ENCODE measurements at places on chromosomes 3 and 15.
A peak's percentile ranks its signal among the peaks of the same experiment; 100 is the strongest.

DNA sequence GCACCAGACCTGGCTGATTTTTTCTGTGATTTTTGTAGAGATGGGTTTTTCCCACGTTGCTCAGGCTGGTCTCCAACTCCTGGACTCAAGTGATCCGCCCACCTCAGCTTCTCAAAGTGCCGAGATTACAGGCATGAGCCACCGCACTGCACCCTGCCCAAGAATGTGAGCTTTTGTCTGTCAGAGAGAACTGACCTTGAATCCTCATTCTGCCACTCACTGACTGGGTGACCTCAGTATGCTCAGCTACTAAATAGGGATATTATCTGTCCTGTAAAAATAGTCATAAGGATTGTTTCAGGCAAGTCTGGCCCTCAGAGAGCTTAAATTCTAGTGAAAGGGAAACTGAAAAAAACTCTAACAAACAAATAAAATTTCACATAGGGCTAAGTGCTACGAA lies 2.1 kb upstream of the RFT1 start:
- no peak for DNase-seq

DNA sequence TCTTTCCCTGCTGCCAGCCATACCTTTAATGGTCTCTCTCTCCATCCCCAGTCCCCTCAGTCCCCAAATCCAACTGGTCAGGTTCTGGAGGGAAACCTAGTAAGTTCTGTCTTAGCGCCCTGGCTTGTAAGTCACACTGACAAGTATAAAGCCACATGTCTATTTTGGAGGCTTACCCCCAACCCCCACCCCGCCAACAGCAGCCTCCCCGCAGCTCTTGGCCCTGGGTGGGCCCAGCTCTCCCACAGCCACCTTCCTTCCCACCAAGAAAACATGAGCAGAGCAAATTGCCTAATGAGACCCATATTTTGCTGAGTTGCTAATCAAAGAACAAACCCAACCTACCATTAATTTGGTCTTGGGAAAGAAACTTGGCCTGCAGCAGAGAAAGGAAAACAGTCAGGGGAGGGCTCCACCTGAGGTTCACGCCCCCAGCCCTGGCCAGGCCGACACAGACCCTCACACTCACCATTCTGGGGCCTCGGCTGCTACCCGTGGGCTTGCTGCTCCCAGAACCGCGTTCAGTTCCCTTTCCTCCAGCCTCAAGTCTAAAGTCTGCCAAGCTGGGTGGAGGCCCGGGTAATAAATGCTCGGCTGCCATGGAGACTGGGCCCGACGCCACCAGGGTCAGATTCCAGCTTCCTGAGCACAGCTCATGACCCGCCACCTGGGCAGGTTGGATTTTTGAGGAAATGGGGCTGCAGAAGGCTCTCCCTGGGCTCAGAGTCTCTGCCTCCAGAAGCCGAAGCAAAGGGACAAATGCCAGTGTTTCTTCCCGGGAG lies at the start of gene CALML4:
TSS of gene CALML4 (minus strand) at position 557 of the 782 bp plus-strand sequence. CDS start at position 472, 85 bp downstream.
- DNase-seq, result no peak

DNA sequence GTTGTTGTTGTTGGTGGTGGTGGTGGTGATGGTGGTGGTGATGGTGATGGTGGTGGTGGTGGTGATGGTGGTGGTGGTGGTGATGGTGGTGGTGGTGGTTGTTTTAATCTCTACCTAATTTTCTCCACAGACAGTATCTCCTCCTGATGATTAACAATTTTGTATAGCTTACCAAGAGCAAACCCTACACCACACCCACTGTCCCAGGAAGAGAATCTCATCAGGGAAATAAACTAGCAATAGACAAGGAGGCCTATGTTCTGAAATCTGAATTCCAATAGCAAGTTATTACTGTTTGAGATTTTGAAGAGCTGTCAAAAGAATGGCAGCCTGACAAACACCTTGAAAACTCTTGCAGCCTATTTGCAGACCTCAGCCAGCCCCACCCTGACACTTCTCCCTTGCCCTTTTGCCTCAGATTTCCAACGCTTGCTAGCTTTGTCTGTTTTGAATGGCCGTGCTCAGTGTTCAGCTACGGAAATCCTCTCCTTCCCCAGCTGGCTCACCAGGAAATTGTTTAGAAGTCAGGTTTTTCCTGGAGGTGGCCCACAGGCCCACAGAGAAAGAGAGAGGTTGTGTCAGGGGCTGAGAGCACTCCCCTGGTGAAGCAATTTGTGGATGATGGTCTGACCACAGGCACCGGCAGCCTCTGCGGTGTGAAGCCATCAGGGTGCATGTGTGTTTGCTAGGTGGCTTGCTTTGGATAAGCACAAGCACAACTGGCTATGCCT lies 101.6 kb downstream of the MAGI1 start:
- DNase-seq, result no peak

DNA sequence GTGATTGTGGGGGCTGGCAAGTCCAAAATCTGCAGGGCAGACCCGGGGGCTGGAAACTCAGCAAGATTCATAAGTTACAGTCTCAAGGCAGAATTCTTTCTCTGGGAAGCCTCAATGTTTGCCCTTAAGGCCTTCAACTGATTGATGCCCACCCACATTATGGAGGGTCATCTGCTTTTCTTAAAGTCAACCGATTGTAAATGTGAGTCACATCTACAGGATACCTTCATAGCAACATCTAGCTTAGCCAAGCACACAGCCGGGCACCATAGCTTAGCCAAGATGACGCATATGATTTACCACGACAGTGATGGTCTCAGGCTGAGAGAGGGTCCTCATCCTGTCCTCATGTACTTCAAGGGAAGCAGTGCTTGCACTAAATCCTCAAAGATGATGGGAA lies 43.5 kb downstream of the IDH2 start:
- DNase-seq, result no peak

DNA sequence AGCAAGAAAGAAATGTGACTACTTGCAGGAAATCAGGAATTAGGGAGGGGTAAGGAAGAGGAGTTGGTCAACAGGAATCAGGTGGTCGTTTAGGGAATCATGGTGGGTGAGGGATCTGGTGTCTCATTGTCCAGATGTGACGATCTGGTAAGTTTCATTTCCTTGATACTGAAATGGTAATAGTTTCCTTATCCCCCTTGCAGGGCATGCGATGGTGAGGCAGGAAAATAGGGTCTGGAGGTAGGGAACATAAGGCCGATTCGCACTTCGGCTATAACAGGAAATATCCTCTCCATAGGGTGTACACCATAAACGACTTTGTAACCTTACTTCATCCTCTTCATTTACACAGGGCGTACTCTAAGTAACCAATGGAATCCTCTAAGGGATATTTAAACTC lies 574 bp upstream of the LRRC34 start:
- peak; percentile 1 for DNase-seq

- no peak for DNase-seq
Measured at GRCh38 chr3:45017821-45018220, 8.3 kb upstream of the CLEC3B start.

- no peak for DNase-seq
Measured at GRCh38 chr3:24315356-24315755, 179.3 kb downstream of the THRB start.

- DNase-seq, result peak; percentile 79
Measured at GRCh38 chr3:196287440-196288140, at the start of gene PCYT1A. TSS of gene PCYT1A (minus strand) at chr3:196287726. CDS start at chr3:196270531, 17,195 bp downstream.

DNA sequence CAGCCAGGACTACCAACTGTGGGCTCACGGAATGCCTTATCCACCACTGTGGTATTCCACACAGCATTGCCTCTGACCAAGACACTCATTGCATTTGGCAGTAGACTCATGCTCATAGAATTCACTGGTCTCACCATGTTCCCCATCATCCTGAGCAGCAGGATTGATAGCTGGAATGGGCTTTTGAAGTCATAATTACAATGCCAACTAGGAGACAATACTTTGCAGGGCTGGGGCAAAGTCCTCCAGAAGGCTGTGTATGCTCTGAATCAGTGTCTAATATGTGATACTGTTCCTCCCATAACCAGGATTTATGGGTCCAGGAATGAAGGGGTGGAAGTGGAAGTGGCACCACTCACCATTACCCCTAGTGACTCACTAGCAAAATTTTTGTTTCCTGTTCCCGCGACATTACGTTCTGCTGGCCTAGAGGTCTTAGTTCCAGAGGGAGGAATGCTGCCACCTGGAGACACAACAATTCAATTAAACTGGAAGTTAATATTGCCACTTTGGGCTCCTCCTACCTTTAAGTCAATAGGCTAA lies 58.6 kb upstream of the CCDC80 start:
- DNase-seq, result no peak

DNA sequence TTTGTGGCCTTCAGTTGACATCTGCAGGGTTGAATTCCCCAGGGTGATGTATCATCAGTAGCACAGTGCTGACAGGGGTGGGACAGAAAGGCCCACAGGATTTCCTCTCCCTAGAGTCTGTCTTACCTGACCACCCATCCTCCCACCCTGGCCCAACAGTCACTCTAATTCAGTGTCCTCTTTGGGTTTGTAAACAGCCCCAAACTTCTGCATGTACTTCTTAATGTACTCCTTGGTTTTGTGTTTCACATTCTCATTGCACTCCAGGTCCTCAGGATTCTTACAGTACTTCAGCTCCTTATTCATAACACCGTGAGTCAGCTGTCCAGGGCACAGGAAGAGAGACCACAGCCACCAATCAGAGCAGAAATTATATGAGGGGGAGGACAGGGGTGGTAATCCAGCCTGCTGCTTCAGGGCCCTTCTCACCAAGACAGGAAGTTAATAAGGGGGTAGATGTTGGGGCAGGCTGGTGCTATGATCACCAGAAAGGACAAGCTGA lies 37.5 kb downstream of the NBEAL2 start:
- no peak for DNase-seq

DNA sequence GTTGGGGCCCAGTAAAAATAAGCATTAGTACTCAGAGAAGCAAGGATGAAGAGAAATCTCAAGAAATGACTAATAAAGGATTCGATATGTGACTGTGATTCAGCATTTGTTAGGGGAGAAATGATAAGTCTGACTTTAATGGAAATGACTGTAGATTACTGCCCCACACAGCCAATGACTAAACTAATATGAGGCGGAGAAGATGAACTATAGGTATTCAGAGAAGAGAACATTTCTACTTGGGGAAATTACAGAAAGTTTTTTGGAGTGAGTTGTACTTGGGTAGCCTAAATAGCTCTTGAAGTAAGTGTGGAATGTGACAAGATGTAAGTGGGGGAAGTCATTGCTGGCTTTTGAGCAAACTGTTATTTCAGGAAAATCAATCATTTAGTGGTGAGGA lies 380.0 kb downstream of the PDCD6IP start:
- no peak for DNase-seq

- no peak for DNase-seq
Measured at GRCh38 chr3:157297328-157297915, 137.5 kb upstream of the CCNL1 start.

GRCh38 chr3:66372681-66373350 lies 128.0 kb downstream of the LRIG1 start:
- no peak for DNase-seq

GRCh38 chr3:13535905-13536304 lies 13.0 kb upstream of the FBLN2 start:
- DNase-seq, result no peak

- no peak for DNase-seq
Measured at GRCh38 chr3:86801066-86801465, 189.9 kb downstream of the VGLL3 start.

GRCh38 chr15:67068710-67069400 lies 3.5 kb downstream of the SMAD3 start:
- DNase-seq, result no peak

DNA sequence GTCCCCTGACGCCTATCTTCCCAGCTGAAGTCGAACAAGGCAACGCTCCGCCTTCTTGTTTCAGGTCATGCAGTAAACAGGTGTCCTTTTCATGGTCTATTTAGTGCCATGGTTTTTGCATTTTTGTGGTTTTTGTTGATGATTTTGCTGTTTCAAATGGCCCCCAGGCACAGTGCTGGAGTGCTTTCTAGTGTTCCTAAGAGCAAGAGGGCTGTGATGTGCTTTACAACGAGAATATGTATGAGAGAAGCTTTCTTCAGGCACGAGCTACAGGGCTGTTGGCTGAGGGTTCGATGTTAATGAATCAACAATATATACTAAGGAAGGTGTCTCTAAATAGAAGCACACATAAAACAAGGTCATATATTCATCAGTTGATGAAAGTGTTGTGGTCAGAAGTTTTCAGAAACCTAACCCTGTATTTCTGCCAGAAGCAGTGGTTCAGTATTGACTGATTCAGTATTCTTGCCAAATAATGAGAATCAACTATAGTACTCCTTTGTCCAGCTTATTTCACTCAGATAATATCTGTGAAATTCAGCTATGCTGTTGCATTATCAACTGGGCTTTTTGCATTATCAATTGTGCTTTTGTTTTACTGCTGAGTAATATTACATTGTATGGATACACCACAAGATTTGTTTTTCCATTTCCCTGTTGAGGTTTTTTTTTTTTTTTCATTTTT lies 18.5 kb downstream of the LIMD1 start:
- DNase-seq, result no peak

- no peak for DNase-seq
Measured at GRCh38 chr15:45535486-45536042, 13.0 kb upstream of the SLC30A4 start.

- no peak for DNase-seq
Measured at GRCh38 chr3:16825617-16826204, 59.0 kb upstream of the PLCL2 start.

DNA sequence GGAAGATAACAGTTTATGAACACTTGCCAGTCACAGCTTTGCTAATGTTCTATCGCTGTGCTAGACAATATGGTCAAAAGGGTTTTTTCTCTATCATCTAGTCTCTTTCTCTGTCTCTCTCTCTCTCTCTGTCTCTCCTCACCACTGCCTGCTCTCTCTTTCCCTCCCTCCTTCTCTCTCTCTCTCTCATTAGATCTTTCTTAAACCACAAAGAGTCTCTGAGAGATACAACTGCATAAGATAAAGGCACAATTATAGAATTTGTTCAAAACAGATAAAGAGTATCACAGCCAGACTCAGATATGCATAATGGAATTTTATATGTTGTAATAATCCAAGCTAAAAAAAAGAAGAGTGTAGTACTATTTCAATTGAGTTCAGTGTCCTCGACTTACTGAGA lies 258.4 kb downstream of the MECOM start:
- no peak for DNase-seq

DNA sequence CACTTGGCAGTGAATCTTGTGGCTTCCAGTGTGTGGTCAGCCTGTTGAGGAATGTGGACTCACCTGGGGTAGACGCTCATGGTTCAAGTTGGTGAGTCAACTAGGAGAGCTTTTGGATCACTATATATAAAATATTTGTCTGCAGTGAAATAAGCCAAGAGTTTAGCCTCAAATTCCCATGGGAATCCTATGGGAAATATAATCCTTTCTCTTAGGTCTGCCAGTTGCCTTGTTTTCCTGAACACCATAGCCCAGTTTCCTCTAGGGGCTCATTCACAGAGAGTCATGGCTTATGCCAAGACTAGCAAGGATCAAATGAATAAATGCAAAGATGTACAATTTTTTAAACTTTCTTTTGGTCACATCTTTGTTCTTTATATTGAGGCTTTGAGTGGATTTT lies 100.1 kb upstream of the NPHP3 start:
- DNase-seq, result peak; percentile 20

- DNase-seq, result no peak
Measured at GRCh38 chr3:117200962-117201361, 491.4 kb downstream of the TUSC7 start.

GRCh38 chr15:51620641-51621040 lies 1.9 kb downstream of the DMXL2 start:
- DNase-seq, result no peak
